ENCODE measurements at places on chromosomes 1 and 21. TPM values are rescaled to one million over a fixed set of nuclear protein-coding genes. Genes with fewer than 3 reads are reported as not detected.
A peak's percentile ranks its signal among the peaks of the same experiment; 100 is the strongest.

DNA sequence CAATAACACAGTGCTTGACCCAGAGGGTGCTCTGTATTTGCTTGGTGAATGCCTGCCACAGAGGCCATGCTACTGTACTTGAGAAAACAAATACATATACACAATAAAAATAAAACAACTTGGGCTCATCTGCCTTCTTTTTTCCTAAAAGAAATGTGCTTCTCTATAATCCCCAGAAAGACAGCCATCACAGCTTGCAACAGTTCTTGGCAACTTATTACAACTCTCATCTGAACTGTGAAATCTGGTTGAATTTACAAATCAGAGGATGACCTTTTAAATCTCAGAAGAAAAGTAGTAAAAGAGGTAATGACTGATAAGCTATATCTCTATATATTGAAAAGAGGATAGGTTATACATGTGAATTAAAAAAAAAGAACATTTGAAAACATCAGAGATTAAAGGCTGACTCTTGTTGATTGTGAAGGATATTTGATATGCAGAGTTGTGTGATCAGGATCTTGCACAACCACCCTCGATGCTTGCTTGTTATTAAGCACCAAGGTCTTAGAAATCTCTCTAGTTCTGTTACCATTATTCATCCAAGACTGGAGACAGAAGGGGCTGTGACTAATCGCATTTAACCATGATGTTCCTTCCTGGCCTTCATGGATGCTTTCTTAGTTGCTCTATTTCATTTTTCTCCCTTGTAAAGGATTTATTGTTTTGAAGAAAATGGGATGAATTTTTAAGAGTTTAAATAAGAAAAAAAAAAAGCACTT lies 213.4 kb downstream of the APP start:
- H3K36me3 ChIP-seq = peaks cover 24% of the 10 kb centered on the region
- peaks cover 10% of the 10 kb centered on the region for H3K4me1 ChIP-seq
- H3K27ac ChIP-seq = peak overlapping the region; percentile 78
- DNase-seq = no peak
- no peak overlapping the region for H3K4me3 ChIP-seq

GRCh38 chr1:119595606-119596005 lies 52.5 kb downstream of the ZNF697 start:
- no peak overlapping the region for H3K4me3 ChIP-seq
- no peaks in the 10 kb centered on the region for H3K27me3 ChIP-seq
- no peak overlapping the region for H3K27ac ChIP-seq
- H3K36me3 ChIP-seq = no peaks in the 10 kb centered on the region
- no peak for DNase-seq
- peaks cover 5% of the 10 kb centered on the region for H3K4me1 ChIP-seq

DNA sequence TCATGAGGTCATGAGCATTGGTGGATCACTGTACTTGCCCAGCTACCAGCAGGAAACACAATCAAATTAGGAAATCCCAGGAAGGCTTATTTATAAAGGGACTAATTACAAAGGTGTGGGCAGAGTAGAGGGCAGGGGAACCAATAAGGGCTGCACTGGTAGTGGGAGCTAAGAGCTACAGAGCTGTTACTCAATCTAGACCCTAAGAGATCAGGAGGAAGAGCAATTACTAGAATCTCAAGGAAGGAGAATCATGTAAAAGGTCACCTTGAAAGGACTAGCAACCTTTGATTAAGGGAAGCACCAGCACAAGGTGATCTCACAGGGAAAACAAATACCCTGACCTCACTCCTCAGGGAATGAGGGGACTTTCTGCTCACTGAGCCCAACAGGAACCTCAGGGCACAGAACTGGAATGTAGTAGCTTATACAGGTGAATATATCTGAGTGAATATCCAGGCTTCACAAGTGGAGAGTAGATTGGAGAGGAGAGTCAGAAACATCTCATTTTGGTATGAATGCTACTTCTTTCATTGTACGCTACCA lies 66.8 kb downstream of the SAMSN1 start:
- H3K36me3 ChIP-seq = no peaks in the 10 kb centered on the region
- H3K27me3 ChIP-seq = no peaks in the 10 kb centered on the region
- H3K4me3 ChIP-seq = no peak overlapping the region
- no peaks in the 10 kb centered on the region for H3K4me1 ChIP-seq
- H3K27ac ChIP-seq = no peak overlapping the region

- no peak for DNase-seq
- H3K27me3 ChIP-seq = no peaks in the 10 kb centered on the region
- H3K4me1 ChIP-seq = no peaks in the 10 kb centered on the region
- no peak overlapping the region for H3K4me3 ChIP-seq
Observed at GRCh38 chr21:27244352-27244751, 277.5 kb upstream of the ADAMTS5 start.

The LEMD1 gene
- total RNA-seq = 10.2 TPM

- peaks cover 5% of the 10 kb centered on the region for H3K36me3 ChIP-seq
- no peak for DNase-seq
- H3K4me3 ChIP-seq = no peak overlapping the region
- H3K27me3 ChIP-seq = no peaks in the 10 kb centered on the region
- H3K4me1 ChIP-seq = no peaks in the 10 kb centered on the region
- H3K27ac ChIP-seq = no peak overlapping the region
Observed at GRCh38 chr1:81179242-81179641, 621.5 kb upstream of the ADGRL2 start.

DNA sequence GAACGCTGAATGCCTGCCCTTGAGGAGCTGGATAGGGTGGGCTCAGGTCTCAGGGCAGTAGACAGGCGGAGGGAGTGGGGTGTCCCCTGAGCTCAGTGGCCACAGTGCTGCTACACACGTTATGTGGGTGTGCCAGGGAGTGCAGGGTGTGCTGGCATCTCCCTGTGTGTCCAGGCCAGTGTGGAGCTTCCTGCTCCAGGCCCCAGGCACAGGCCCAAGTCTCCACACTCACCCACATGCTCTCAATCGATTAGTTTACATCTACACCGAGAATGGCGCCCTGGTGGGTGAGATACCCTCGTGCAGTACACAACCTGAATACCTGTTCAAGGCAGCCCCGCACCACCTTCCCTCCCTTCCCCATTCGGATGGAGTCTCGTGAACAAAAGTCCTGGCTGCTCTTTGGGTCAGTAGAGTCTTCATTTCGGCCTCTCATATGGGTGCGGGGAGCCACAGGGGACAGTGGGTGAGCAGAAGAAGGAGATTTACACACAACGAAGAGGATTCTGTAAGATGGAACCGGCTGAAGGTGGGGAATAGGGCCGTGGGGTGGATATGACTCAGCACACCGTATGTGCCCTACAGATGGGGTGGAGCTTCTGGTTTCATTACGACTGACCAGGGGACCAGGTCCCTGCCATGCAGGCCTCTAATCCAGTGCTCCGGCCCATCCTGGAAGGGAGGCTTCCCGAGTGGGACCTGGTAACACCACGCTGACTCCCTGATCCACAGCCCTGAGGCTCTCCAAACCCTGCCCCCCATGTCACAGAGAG lies 93.3 kb downstream of the SPSB1 start:
- DNase-seq = no peak
- peaks cover 15% of the 10 kb centered on the region for H3K4me1 ChIP-seq
- no peak overlapping the region for H3K27ac ChIP-seq
- no peak overlapping the region for H3K4me3 ChIP-seq
- H3K36me3 ChIP-seq = no peaks in the 10 kb centered on the region

GRCh38 chr1:236489710-236490377 lies 33.9 kb upstream of the LGALS8 start:
- DNase-seq = no peak
- H3K36me3 ChIP-seq = no peaks in the 10 kb centered on the region
- no peak overlapping the region for H3K27ac ChIP-seq
- no peaks in the 10 kb centered on the region for H3K27me3 ChIP-seq

The LCE1D gene
- not detected for total RNA-seq

DNA sequence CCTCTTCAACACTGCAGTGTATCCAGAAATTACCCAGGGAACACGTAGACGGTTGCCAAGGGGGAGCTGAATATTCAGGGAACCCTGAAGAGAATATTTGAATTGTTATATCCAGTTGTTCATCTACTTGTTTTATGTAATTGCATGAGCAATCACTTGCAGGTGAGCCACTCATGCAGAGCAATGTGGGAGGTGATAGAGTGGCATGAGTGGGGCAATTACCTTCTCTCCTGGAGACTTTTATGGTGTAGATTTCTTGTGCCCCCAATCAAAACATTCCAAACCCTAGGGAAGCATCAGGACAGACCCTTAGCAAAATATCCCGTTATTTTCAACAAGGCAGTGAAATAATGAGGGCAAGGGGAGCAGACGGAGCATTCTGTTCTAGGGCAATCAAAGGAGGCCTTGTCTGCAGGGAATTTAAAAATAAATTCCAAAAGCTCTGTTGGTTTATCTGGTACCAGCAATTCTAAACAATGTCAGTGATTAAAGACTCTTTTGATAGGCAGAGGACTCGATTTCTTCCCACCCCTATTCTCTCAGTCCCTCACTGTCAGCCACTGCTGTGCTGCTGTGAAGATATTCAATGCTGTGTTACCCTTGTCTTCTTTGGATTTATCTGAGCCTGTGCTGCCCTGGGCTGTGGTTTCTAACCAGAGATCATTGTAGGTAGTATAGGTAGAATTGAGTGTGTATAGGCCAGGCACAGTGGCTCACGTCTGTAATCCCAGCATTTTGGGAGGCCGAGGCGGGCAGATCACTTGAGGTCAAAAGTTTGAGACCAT lies 180.2 kb upstream of the MAP1LC3C start:
- H3K27ac ChIP-seq = no peak overlapping the region
- H3K4me1 ChIP-seq = peaks cover 8% of the 10 kb centered on the region
- H3K36me3 ChIP-seq = peaks cover 3% of the 10 kb centered on the region
- no peak for DNase-seq

DNA sequence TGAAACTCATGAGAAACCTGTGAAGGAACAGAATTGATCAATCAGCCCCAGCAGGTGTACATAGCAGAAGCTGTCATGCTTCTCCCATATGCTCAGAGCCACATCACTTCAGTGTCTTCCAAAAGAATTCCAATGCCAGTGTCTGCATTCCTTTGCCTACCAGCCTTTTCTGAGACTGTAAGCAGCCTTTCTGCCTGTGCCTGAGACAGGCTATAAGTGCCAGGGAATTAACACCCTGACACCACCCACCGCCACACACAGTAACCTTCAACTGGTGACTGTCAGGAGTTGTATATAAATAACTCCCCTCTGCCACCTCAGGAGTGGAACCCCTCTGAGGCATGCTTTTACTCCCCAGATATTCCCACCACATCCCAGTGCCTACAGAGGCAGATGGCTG lies 38.1 kb upstream of the SLAMF9 start:
- DNase-seq = no peak
- H3K27ac ChIP-seq = no peak overlapping the region
- no peaks in the 10 kb centered on the region for H3K36me3 ChIP-seq
- H3K27me3 ChIP-seq = peaks cover 52% of the 10 kb centered on the region

- no peak for DNase-seq
- H3K36me3 ChIP-seq = no peaks in the 10 kb centered on the region
- no peak overlapping the region for H3K4me3 ChIP-seq
Observed at GRCh38 chr1:34709547-34709946, 45.3 kb upstream of the GJB5 start.

- no peak overlapping the region for H3K4me3 ChIP-seq
- no peaks in the 10 kb centered on the region for H3K4me1 ChIP-seq
- no peak for DNase-seq
- no peak overlapping the region for H3K27ac ChIP-seq
- H3K27me3 ChIP-seq = peaks cover 89% of the 10 kb centered on the region
Observed at GRCh38 chr1:161720422-161720821, 922 bp upstream of the FCRLB start.

Data from neural crest cell (in vitro differentiated cells).